ENCODE measurements at places on chromosomes 2 and 18.

GRCh38 chr18:64233851-64234250 is 85.0 kb upstream of the LINC00305 start:
- DNase-seq: no peak

DNA sequence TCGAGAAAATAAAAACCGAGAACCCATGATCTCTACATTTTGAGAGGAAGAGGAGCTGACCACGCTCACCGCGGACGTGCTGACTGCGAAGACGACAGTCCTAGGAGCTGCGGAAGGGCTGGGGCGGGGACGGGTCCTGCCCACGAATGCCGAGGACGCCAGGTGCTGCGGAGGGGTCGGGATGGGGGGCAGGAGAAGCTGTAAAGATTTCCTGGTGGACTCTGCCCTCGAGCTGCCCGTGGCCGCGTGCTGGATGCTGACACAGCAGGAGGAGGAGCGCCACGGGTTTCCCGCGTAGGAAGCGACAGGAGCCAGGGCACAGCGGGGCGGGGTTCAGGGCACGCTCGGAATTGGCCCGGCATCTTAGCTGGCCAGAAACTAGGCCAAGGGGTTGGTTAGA is 22.2 kb downstream of the ZSCAN30 start:
- no peak for DNase-seq

GRCh38 chr2:192197357-192197756 is 2.6 kb upstream of the TMEFF2 start:
- DNase-seq: no peak

DNA sequence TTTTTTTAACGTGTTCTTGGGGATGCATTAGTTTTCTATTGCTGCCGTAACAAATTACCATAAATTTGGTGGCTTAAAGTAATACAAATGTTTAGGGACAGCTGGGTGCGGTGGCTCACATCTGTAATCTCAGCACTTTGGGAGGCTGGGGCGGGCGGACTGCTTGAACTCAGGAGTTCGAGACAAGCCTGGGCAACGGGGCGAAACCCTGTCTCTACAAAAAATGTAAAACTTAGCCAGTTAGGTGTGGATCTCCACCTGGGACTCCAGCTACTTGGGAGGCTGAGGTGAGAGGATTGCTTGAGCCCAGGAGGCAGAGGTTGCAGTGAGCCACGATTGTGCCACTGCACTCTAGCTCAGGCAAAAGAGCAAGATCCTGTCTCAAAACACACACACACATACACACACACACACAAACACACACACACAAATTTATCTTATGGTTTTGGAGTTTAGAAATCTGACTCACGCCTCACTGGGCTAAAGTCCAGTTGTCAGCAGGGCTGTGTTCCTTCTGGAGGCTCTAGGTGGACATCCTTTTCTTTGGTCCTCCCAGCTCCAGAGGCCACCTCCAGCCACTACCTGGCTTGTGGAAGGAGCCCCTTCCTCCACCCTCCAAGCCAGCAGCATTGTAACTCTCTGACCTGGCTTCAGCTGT is 76.1 kb downstream of the SEPTIN10 start:
- DNase-seq: no peak

- no peak for DNase-seq
These were observed 368.6 kb downstream of the GRB14 start for GRCh38 chr2:164252568-164253287.

DNA sequence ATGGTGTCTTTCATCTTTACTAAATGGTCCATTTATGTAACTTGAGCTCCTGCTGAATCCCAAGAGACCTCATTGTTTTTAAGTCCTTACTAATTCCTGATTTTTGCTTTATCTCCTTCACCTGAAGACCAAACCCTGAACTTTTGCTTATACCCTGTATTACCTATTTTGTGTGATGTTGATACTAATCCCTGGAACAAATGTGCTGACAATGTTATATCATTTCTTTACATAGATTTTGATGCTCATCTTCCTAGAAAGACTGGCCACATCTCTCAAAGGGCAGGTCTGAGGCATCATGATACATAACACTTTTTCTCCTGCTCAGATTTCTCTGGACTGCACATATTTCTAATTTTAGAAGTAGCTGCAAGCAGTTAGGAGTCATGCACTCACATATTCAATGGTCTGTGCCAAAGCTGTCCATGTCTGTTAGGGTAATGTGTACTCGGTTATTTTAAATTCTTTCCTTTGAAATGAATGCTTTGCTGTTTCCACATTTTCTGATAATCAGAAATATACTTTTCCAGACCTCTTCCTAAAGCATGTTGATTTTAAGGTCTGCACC is 427.9 kb upstream of the HNRNPA3 start:
- DNase-seq: no peak

GRCh38 chr18:34783501-34783900 is 73.4 kb downstream of the DTNA start:
- no peak for DNase-seq

GRCh38 chr2:168912901-168913369 is 11.8 kb downstream of the G6PC2 start:
- no peak for DNase-seq

GRCh38 chr2:64650722-64651338 is 2.9 kb downstream of the SERTAD2 start:
- DNase-seq: no peak

- no peak for DNase-seq
These were observed 68.5 kb upstream of the FAM237A start for GRCh38 chr2:206573793-206574192.

DNA sequence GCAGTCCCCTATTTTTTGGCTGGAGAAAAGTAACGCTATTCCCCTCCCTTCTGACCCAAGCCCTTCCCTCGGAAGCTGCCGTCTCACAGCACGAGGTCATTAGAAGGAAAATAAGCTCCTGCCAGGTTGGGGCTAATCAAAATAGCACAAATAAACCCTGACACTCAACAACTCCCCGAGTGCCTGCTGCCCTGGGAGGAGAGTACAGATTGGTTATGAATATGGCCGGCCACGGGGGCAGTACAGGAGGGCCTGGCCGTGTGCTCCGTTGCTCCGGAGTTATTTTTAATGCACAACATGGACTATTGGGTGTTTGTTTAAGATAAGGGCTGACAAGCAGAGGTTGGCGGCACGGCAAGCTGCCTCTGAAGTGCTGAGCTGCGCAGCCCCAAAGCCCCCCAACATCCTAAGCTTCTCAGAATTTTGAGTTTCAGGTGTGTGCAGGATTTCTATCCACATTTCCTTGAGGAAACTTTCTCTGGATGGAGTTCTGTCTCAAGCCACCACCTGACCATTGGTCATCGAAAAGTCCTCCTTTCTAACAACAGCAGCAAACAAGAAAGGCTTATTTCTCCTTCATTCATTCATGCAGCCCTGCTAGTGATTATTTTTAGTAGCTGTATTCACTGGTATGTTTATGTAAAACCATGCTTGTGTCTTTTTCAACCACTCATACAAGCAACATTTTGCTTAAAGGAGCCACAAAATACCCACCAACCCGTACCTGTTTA is 58.7 kb downstream of the PAX3 start:
- no peak for DNase-seq

- no peak for DNase-seq
These were observed 196.6 kb upstream of the LHCGR start for GRCh38 chr2:48952143-48952542.

DNA sequence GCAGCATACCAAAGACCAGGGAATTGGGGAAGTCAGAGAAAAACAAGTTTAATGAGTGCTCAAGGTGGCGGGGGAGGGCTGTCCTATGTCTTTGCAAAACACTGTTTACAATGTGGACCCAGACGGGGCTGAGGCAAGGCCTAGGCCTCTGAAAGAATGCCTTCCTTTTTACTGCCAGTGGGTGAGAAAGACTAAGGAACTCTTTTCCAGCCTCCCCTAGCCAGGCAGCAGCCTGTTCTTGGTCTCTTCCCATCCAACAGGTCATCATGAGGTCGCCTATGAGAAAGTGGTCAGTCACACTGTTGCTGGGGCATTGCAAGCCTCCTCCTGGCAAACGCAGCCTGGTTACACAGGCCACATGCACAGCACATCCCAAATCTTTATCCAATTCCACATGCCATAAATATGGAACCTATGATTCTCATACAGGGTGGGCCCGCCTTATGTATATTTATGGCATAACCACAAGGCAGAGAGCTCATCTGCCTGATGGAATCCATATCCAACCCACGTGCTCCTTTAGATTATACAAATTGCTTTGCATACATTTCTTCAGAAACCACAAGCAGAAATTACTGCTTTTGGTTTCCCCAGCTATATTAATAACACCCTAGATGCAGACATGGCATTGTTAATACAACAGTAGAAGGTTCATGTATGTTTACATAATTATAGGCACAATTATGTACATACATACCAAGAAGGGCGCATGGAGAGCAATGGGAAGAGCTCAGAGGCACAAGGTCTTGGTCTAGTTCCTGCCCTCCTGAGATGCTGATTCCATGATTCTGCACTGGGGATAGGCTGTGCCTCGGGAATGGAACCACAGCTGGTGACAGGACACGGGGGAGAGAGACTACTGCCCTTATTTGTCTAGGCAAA is 48.6 kb downstream of the NRP2 start:
- DNase-seq: no peak

GRCh38 chr2:53209679-53210458 is 557.7 kb upstream of the CHAC2 start:
- no peak for DNase-seq

GRCh38 chr2:32862269-32863055 is 84.3 kb upstream of the LTBP1 start:
- DNase-seq: no peak

- DNase-seq: no peak
These were observed 510.1 kb downstream of the TDRD15 start for GRCh38 chr2:21633911-21634310.

- DNase-seq: no peak
These were observed 43.9 kb upstream of the B3GNT2 start for GRCh38 chr2:62152000-62152399.

DNA sequence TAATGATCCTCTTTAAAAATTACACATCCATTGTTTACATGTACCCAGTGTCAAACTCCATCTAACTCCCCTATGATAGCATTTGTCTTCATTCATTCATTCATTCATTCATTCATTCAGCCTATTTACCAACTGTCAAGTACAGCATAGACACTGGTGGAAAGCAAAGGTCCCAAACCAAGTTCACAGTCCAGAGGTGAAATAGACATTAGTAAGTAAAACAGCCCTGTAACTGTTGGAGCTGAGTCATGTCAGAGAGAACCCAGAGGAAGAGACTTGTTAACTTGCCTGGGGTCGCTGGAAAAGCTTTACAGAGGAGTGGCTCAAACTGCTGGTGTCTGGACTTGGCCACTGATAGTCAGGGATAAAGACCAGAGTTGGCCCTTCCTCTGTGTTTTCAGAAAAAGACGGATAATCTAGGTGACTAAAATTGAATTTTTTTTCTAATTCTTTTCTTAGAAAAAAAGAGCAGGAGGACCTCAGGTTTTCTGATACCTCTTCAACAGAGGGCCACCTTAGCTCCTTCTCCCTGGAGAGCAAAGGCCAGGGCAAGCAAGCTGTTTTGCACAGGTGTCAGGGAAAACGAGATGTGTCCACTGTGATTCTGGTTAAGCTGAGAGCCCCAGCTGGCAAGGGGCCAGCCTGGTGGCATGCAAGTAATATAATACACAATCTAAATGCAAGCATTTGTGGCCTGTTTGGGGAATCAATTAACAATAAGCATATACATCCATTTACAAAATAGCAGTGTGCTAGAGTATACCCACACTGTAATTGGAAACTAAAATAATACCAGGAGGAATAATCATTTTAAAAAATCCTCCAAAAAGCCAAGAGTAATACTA is 96.7 kb upstream of the SLC14A2 start:
- no peak for DNase-seq

- no peak for DNase-seq
These were observed 74.9 kb upstream of the TAF1B start for GRCh38 chr2:9768388-9768787.

GRCh38 chr18:42477267-42477666 is 522.2 kb downstream of the PIK3C3 start:
- DNase-seq: no peak

DNA sequence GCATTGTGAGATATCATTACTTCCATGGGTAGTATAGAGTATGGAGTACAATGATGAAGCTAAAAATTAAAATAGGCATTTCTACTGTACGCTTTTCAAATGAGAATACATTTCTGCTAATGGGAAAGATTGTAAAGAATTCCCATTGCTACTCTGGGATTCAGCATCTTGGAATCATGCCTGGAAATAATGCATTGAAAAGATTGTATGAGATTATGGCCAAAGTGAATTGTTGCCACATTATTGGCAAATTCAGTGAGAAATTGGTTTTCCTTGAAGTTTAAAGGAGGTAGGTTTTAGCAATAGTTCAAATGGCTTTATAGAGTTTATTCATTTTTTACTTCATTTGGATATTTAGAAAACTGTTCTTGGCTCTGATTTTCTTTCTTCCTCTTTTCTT is 157.9 kb downstream of the GULP1 start:
- DNase-seq: no peak

DNA sequence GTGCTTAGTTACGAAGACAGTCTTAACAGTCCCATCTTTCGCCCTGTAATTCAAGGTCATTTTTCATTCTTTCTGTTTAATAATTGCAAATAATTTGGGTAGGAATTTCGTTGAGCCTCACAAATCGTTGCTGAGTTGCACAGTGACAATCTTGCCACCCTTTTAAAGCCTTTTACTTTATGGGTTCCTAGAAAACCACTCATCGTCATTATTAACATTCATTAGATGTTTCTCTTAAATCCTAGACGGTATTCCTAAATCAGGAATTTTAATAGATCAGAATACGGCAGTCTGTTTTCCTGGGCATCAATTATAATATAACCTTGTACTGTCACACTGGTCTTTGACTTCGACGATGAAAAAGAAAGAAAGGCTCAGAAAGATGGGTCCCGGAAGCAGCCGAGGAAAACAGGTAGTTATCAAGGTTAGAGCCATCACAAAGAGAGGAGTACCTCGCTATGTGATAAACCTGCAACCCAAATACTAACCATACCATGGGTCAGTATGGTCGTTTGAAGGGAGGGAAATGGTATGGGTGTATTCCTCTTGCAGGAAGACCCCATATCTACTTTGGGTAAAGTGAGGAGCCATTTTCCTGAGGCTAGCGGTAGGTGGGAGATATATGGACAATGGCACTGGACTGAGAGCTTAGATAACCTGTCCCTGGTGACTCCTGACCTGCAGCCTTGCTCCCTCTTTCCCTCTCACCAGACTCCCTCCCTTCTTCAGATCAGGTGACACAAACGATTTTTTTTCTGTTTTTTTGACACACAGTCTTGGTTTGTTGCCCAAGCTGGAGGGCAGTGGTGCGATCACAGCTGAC is 981 bp upstream of the SF3B1 start:
- no peak for DNase-seq

All from CD4-positive, alpha-beta T cell treated with Interleukin-6 at 100 ng/mL for 8 hours (primary cell).